ENCODE measurements at places on chromosomes 1 and 21.

DNA sequence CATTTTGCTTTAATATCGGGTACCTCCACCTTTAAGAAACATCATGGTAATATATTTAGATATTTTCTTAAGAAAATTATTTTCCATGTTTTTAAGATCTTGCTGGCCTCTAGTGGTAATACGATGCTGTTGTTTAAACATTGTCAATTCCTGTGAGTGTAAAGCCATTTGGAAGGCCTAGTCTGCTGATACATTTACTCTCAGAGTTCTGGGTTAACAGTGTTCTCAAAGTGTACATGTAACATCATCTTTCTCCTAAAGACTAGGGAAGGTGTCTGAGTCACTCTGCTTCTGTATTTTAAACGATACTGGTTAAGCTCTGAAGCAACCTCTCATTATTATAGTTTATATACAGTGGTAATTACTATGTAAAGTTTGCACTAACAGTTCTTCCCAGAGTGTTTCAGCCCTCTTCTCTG, 189.1 kb downstream of the RASAL2 start:
- DNase-seq = no peak

DNA sequence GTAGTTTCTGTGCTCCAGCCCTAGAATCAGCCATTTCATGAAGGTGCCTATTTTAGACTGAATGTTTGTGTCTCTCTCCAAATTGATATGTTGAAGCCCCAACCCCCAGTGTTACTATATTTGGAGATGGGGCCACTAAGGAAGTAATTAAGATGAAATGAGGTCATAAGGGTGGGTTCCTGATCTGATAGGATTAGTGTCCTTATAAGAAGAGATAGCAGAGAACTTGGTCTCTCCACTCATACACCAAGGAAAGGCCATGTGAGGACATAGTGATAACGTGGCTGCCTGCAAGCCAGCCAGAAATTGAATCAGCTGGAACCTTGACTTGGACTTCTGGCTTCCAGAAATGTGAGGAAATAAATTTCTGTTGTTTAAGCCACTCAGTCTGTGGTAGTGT, 12.3 kb downstream of the RAVER2 start:
- no peak for DNase-seq

GRCh38 chr1:19735440-19736127, 64.1 kb downstream of the TMCO4 start:
- DNase-seq = no peak

DNA sequence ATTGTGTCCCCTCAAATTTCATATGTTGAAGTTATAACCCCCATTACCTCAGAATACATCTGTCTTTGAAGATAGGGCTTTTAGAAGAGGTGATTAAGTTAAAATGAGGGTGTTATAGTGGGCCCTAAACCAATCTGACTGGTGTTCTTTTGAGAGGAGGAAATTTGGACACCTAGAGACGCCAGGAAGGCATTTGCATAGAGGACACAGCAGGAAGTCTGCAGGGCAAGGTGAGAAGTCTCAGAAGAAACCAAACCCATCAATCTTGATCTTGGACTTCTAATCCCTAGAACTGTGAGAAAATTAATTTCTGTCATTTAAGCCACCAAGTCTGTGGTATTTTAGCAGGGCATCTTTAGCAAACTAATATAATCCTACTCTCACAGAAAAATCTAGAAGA, 13.0 kb downstream of the GOLPH3L start:
- DNase-seq = no peak
